ENCODE measurements at places on chromosomes 1 and 21.

DNA sequence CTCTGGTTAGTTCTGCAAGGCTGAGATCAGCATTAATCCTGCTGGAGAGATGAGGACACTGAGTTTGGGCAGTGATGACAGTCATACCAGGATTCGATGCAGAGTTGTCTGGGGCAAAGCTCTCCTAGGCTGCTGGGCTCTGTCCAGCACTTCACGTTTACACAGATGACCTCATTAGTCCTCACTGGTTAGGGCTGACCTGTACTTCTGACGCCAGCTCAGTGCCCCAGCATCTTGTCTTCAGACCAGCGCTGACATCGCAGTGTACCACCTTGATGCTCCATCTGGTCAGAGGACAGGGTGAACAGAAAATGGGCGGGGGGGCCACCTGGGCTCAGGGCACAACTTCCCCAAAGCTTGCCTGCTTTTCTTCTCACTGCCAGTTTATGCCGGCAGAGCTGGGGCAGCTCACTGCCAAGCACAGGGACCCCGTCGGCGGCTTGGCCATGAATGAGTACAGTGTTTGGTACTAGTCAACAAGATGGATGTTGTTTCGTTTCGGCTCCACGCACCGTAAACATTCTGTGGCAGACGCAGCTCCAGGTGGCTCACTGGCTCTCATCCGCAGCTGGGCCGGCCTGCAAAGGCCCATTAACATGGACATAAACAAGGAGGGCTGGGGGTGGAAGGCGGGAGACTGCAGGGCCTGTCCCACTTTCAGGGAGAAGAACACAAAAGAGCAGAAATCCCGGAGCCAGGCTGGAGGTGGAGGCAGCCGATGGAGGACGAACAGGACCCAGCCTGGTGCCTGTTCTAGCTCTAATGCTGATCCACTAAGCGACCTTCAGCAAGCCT is 118.7 kb downstream of the GLIS1 start:
- no peak for DNase-seq

GRCh38 chr1:92458146-92458545 is 28.6 kb downstream of the GFI1 start:
- no peak for DNase-seq

DNA sequence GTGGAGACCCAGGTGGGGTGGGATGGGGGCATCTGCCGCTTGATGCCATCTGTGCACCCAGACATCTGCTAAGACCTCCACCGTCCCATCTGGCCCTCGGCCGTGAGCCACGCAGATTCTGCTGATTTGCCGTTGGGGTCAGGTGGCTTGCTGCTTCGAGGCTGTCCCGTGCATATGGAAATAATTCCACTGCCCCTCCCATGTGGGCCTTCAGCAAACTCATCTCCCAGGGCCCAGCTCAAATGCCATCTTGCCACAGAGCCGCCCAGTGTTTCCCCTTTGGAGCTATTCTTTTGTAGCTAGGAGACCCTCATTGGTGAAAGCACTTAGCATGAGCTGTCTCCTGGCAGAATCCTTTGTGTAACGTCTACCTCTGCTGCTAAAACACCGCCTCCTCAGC is 99.8 kb downstream of the KAZN start:
- DNase-seq, result no peak

DNA sequence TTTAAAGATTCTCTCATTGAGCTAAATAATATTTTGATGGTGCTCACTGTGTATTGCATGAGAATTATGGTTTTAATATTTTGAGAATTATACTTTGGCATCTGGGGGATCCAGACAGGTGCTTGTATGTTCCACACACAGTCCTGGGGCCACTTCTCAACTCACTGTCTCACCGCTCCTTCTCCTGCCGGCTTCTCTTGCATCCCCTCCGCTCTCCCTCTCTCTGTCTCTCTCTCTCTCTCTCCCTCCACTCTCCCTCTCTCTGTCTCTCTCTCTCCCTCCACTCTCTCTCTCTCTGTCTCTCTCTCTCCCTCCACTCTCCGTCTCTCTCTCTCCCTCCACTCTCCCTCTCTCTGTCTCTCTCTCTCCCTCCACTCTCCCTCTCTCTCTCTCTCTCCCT is 32.2 kb upstream of the ZC3H12A start:
- no peak for DNase-seq

DNA sequence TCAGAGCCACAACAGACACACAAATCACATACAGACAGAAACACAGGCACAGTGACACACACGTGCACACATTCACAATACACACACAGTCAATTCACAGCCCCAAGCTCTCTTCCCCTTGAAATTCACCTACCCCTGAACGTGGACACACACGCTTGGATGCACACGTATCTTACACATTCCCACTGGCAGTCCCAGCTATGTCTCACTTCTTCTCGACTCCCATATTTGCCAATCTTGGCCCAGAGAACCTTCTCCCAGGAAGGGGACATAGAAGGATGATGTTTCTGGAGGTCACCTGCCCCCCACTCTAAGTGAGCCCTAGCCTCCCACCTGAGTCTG is 1.6 kb downstream of the CRYBG2 start:
- no peak for DNase-seq

- DNase-seq, result no peak
Measured at GRCh38 chr1:5408401-5408800, 583.8 kb downstream of the NPHP4 start.

GRCh38 chr1:67733681-67734322 is 48.8 kb downstream of the GADD45A start:
- no peak for DNase-seq

GRCh38 chr1:25022361-25023189 is 92.5 kb upstream of the RUNX3 start:
- peak; percentile 57 for DNase-seq

GRCh38 chr1:97053268-97053667 is 331.7 kb downstream of the PTBP2 start:
- DNase-seq, result no peak
